Stimulated activated CD4-positive, alpha-beta T cell treated with anti-CD3 and anti-CD28 coated beads, Interleukin-1b, Interleukin-23, amount 100 ng/mL, for 48 hours (primary cell): ENCODE measurements at places on chromosomes 3 and 15.

GRCh38 chr3:105399611-105400010 is 32.9 kb downstream of the ALCAM start:
- DNase-seq: no peak

- no peak for DNase-seq
These were observed 255.4 kb downstream of the TJP1 start for GRCh38 chr15:29566914-29567313.

GRCh38 chr3:14047841-14048240 is 76.8 kb downstream of the CHCHD4 start:
- no peak for DNase-seq

GRCh38 chr15:53762916-53763315 is 3.5 kb upstream of the WDR72 start:
- DNase-seq: no peak

DNA sequence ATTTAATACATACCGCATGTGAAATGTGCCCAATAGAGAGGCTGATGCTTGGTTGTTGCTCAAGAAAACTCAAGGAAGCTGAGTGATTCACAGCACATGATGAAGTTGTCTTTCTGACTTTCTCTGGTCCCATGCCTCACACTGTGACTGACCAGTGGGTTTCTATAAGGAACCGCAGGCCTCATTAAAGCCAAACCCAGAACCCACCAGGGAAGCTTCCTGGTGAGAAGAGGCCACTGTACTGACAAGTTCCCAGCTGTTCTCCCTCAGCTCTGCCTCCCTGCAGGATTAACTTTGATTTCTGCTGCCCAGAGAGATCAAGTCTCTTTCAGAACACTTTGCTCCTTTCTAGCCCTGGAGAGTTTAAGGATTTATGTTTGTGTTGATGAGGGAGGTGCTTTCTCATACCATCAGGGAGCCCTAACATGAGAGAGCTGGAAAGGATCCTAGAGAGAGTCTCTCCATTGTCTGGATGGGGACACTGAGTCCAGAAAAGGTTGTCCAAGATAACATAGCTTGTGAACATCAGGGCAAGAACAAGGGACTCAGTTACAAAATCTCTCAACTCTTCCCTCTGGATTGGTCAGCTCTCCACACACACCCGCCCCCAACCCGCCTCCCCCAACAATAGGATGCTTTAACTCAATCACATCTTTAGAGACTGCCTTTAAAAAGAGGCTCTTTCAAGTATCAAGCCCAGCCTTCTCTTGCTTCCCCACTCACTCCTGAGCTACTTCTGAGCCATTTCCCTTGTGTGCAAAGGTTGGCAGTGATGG is 303.2 kb upstream of the TLE3 start:
- DNase-seq: no peak

DNA sequence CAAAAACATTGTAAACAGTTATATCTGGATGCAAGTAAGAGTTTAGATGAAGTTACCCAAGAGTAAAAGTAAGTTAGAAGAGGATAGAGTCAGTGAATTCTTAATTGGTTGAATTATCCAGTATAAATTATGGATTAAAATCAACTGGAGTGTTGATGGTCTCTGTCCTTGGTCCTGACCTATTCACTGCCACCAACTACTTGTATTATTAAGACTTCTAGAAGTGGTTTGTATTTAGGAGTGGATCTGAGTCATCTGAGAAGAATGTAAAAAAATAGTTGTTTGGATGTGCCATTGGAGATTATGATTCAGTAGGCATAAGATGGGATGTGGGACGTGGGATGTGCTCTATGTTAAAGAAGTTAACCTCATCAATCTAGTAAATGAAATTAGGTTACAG is 86.4 kb downstream of the SYNPR start:
- DNase-seq: no peak

DNA sequence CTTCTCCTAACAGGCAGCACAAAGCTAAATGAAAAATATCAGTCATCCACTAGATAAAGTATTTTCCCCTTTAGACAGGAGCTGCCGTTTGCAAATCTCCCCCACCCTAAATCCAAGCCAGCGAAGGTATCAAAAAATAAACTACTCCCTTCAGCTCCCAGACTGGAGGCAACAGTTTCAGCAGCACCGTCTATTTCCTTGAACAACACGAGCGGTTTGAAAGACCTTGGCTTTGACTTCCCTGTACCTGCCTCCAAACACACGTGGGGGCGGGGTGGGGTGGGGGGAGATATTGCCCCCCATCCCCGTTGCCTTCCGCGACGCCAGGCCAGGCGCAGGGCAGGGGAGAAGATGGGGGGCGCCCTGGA is 832 bp upstream of the CACNA1D start:
- DNase-seq: no peak

DNA sequence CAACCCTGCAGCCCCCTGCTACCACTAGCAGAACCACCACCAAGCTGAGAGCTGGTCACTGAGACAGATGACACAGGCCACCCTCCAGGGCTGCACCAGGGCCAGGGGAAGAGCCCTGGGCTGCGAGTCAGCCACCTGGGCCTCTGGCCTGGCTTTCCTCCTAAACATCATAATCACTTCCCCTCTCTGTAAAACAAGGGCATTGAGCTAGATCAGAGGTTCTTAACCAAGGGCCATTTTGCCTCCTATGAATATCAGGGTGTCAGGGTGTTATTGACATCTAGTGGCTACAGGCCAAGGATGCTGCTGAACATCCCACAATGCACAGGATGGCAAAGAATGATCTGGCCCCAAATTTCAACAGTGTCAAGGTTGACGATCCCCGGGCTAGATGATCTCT is 25.2 kb downstream of the TLE3 start:
- DNase-seq: no peak

GRCh38 chr15:25863111-25863967 is at the start of gene ATP10A:
Gene ATP10A, minus strand, starts transcription at chr15:25863327. Its CDS starts 231 bp downstream, at chr15:25863096.
- DNase-seq: peak; percentile 38

- DNase-seq: no peak
These were observed 18.0 kb downstream of the ZSCAN29 start for GRCh38 chr15:43352693-43353382.

DNA sequence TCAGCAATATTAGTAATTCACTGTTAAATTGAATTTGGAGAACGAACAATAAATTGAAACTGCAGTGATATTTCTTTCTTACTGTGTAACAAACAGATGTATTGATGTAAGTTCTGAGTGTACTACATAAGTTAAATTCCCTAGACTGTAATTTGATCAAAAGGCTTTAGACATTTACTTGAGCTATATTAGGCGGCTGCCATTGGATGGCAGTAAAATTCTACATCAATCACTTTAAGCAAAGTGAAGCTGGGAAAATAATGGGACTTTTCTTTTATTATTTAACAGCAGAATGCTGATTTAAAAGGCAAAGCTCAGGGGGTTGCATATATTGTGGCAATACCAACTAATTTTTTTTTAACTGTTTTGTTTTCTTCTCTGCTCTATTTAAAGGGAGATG is 212.6 kb upstream of the PLSCR5 start:
- DNase-seq: no peak

- no peak for DNase-seq
These were observed 31.0 kb upstream of the PDE8A start for GRCh38 chr15:84950570-84951111.

DNA sequence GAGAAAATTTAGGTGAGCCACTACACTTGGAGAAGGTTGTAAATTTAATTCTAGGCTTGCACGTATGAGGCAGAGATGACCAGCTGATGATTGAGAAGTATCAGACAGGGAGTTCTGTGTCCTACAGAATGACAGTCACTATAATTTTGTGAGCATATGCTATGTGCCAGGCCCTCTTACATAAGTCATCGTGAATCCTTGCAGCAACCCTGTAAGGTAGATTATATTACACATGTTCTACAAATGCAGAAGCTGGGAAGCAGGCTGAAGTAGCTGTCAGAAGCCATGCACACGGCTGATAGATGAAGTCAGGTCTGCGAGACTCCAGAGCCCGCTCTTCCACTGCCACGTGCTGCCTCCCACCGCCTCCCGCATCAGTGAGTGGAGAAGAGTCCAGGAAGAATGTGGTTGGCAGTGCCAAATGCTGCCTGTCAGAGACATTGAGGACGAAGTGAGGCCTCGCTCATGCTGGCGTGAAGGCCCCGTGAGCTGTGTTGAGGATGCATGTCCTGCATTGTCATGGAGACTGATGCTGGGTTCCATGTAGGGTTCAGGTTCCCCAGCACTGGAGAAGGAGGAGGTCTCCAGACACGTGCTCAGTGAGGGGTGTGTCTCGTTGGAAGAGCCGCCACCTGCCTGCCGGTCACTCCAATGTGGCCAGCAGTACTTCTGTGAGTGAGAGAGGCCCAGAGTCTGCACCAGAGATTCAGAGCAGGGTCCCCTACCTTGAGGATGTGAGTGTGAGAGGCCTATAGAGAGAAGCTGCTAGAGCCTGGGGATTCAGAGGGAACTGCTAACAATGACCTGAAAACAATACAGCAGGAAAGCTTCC is 123.3 kb upstream of the PLXNA1 start:
- DNase-seq: no peak

GRCh38 chr3:161409069-161409468 is 37.8 kb upstream of the SPTSSB start:
- DNase-seq: peak; percentile 9

DNA sequence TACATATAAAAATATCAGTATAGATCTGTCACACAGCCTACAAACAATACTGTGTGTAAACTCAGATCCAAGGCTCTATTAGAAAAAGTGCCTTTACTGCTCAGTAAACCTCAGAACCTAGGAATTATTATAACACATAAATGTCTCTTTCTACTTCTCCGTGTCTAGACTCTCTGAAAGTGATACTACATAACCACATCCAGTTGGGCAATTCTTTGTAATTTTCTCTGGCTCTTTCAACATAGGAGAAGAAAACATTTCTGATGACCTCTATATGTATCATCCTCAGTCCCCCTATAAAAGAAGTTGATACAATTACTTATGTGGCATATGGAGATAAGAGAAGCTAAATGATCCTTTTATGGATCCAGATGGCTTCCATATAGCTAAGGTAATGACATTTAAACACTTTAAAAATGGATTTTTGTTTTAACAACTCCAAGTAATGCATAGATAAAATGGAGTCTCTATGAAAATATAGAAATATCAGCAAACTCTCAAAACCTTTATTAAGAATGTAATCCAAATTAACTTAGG is 104.5 kb downstream of the LSAMP start:
- DNase-seq: no peak

DNA sequence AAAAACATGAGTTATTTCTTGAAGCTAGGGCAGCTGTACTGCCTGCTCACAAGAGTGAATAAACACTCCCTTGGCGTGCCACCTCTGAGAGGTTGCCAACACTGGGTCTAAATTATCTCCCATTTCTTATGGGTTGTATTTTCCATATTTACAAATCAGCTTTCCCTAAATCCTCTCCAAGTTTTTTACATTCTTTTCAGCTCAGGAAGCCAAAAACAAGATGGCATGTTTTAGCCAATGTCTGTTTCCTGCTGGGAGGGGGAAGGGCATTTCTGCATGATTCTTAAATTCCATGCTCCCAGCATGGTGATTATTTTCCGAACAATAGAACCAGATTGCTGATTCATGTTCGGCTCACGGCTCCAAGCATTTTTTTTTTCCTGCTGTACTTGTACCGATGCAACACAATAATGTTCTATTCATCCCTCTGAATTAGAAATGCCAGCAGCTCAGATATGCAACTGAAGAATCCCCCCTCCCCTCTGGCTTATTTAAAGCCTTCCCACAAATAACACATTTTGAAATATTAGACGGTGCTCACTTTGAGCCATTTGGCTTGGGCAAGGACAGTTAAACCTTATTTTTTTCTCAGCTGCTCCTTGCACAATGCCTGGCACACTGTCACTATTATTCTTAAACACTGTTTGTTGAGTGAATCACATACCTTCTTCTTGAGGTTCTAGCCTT is 252.5 kb downstream of the THRB start:
- DNase-seq: no peak

GRCh38 chr15:82005239-82005638 is 40.6 kb downstream of the MEX3B start:
- no peak for DNase-seq

- no peak for DNase-seq
These were observed 158.8 kb upstream of the GADL1 start for GRCh38 chr3:31053299-31053698.

DNA sequence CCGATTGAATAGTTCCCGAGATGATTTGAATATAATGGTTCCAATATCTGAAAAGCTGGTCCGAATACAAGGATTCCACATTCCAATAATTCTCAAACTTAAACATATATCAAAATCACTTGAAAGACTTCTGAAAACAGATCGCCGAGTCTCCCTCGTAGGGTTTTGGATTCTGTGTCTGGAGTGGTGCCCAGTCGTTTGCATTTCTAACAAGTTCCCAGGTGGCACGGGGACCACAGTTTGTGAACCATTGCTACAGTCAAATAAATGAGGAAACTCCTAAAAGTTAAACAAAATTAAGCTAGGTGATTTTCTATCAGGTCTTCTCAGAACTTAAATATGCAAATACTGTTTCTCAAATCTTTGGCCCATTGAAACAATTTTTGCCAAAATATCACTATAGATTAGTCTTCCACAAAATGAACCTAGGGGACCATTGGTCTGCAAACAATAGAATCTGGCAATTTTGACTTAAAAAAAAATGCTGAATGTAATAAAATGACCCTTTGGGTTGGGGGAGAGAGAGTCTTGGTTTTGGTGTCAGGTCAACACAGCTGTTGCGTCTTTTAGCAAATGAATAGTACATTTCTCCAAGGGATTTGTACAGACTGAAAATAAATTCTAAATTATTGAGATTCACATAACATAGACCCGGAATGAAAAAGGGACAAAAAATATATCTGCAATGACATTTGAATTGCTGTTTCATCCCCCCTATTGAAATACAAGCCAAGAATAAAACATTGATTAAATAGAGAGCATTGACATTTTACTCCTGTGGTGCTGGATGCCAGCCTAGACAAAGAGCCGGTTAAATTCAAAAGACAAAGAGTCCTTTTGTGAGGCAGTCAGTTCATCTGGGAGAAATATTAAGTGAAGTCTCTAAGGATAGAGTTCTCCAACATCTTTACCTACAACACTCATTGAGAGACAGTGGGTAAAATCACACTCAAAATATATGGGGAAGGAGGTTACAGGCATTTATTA is 175.7 kb upstream of the ADAMTS9 start:
- DNase-seq: no peak

DNA sequence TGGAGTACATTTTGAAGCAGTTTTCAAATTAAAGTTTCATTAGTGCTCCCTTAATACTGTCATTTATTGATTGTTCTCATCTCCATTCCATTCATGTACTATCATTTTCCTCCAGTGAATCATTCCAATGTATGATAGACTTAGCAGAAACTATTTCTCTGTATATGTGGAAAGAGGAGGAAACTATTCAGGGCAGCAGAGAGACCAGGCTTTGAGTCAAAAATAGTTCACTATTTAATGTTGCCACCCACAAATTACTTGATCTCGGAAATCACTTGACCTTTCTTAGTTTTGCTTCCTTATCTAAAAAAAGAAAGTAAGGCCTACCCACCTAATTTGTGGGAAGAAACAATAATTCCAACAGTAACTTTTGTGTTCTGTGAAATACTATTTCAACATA is 610.5 kb upstream of the ZNF385D start:
- no peak for DNase-seq

DNA sequence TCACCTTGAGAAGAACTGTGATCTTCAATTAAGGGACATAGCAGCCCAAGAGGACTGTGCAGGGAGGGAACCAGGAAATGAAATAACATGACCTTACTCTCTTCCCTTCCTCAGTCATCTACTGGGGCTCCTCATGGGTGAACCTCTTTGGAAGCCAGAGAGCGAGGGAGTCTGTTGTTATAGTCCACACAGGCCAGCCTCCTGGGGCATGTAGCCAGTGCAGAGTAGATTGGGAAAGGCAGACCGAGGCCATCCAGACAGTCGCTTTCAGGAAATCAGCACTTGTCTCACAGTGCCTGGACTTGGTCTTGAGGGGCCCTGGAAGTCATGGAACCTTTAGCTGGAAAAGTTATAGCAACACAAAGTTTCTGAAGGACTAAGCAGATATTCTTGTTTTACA is 6.1 kb downstream of the CRTAP start:
- no peak for DNase-seq
